ENCODE measurements at places on chromosomes 4 and X.

DNA sequence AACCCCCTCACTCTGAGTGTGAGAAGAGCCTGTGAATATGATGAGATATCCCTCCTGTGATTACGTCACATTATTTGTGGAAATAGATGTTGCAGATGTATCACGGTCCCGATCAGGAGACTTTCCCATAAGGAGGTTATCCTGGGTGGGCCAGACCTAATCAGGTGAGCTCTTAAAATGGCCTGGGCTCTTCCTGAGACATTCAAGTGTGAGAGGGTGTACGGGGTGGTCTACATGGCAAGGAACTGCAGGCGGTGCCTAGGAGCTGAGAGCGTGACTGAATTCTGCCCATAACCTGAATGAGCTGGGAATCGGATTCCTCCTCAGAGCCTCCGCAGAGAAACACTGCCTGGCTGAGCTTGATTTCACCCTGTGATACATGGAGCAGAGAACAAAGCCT is 12.9 kb upstream of the CENPVL1 start:
- no peak for DNase-seq

GRCh38 chr4:53551958-53552357 is 39.3 kb downstream of the LNX1 start:
- DNase-seq, result no peak

DNA sequence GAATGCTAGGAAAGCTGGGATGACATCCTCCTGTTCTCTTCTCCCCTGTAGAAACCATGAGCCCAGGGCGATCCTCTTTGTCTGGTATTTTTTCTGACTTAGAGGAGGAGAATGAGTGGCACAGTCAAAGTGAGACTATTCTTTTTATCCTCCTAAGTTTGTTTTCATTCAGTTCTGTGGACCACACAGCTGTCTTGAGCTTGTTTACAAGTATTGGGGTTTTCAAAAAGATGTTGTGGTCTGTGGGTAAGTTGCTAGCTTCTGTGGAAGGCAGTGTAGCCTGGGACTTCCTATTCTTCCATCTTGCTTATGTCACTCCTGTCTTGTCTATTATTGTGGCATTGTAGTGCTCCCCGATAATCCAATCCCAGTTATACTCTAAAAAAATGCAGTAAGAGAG is 223.0 kb downstream of the PAPSS1 start:
- no peak for DNase-seq

GRCh38 chr4:101993002-101993841 is 202.7 kb downstream of the BANK1 start:
- DNase-seq, result no peak

DNA sequence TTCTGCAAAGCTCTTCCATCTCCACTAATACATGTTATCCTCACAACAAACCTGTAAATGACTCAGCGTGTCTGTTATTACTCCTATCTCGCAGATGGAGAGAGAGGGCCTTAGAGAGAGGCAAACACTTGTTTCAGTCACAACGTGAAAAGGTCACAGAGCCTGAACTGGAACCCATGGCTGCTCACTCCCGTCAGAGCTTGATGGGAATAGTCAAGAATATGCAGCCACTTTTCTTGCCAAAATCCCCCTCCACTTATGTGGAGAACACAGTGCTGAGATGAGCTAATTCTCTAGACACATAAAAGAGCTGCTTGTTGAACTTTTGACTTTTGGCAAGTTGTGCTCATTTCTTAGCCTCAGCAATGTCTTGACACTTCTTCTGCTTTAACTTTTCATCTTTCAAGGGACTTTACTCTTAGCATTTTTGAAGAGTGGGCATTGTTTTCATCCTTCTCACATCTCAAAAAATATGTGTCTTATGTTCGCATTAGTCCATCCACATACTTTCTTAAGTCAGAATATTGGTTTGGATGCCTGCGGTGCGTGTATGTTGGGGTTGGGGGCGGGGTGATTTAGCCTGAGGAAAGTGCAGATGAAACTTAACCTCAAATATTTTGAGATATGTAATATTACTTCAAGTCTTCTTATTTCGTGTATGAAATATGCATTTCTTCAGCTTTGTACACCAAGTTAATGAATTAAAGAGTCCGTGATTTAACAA is 69.2 kb downstream of the SYNPO2 start:
- DNase-seq, result no peak

DNA sequence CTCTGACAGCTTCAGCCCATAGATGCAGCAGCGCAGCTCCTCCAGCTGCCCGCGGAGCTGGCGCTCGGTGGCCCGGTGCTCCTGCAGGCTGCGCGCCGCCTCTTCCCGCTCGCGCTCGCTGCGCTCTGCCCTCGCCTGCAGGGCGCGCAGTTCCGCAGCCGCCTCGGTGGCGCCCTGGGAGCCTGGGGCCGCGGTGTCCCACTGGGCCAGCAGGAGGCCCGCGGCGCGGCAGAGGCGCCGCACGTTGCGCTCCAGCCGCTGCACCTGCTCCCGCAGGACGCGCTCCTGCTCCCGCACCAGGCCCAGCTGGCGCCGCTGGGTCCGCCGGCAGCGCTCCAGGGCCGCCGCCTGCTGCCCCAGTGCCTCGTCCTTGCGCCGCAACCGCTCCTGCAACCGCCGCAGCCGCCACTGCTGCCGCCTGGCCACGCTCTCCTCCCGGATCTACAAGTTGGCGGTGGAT is 10.1 kb downstream of the C4orf50 start:
- DNase-seq, result peak; percentile 35

DNA sequence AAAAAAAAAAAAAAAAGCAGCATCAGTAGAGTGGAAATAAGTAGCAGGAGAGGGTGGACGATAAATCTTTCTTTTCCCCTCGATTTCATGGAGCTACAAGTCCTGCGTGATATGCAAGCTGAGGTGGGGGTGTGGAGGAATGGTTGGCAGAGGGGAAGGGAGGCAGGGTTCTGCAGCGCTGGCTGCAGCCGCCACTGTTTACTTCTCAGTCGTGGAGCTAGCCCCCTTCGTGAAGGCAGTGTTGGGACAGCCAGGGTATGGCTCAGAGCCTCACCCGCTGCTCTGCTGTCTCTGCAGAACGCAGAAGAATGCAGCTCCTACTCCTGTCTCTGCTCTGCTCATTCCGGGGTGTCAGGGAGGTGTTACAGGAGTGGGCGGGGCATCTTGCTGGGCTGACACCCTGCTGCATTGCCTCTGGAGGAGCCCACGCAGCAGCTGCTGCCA is 140.6 kb downstream of the GPM6A start:
- DNase-seq, result no peak

DNA sequence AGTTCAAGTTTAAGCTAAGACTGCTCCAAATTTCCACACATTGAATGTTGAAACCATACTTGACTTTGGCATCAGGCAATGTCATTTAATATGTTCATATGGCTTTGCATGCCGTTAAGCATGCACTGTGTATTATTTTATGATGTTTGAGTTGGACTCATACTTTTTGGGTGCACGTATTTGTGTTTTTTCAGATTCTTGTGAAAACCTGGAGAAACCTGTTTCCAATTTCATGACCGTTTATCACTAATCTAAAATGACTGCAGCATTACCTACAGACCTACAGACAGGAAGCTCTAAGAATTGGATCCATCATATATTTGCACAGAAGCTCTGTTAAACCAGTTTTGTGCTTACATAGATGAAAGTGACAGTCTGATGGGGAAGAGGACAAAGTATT is 1093.0 kb upstream of the INTU start:
- DNase-seq, result no peak

DNA sequence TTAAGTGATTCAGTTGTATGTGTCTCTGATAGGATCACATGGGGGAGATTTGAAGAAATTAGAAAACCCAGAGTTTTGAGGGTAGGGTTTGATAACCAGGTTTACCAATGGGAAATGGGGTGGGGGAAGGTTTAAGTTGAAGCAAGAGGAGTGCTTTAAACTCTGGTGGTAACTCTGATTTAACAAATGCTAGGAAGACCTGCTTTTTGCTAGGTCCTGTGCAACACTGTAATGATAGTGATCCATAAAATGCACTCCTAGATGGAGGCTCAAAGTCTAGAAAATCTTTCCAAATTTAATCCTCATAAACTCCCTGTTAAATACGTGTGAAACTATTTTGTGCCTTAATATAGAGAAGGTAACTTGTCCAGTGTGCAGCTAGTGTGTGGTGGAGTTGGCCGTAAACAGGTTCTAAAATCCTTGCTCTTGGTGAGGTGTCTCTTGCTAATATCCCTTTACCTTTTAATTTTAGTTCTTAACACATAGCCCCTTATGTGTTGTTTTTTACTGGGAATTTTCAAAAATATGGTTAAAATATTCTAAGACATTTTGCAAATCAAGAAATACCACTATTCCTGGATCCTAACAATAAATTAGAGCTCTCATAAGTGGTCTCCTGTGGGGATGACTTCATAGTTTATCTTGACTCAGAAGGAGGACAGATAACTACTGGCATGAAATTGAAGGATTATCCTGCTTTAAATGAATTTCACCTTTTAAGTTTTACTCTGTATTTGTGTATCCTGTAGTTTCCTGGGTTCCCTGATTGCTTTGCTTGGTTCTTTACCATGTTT is 4.1 kb downstream of the RPL34 start:
- no peak for DNase-seq

DNA sequence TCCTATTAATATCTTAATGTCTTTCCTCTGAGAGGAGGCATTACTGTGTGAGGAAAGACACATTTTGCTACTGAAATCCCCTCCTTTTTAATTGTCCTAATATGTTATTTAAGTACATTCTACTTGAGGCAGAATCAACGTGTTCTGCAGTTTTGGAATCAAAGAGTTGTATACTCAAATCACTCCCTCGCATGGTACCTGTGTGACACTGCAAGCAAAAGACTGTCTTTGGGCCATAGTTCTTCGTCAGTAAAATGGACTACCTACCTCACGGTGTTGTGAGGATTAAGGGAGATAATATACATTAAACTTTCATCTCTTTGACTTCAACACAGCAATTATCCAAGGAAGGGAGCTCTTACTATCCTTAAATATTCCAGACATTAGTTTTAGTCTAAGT is 61.5 kb downstream of the TIGD2 start:
- DNase-seq, result no peak

GRCh38 chr4:141041021-141041476 is 92.2 kb downstream of the RNF150 start:
- DNase-seq, result no peak

DNA sequence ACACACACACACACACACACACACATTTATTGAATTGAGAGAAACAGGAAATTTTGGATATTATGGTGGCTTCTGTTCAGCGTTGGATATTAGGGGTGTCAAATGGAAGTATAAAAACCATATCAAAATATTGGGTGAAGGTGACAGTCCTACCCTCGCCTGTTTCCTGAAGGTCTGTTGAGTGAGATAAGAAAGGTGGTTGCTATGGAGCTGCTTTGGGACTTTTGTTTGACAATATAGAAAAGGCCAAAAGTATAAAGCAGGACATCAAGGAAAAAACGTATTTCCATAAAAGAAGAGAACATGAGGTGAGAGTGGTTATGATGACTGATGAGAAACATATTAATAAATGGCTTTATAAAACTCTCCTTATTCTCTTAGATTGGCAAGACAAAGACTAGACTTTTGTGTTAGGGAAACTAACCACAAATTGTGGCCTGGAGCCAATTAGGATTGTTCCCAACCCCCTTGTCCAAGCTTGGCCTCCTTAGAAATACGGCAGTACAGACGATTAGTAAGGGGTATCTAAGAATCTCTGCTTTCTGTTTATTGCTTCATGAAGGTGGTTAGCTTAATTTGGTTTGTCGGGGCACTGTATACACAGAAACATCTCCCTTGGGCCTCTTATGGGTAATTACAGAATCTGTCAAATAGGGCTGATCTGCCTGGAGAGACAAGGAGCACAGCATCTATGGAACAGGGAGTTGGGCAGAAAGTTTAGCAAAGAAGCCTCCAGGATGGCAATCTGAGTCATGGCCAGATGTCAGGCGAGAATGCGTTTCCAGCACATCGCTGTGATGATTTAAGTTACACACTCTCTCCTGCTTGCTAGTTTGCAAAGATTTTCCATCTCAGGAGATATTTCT is 198.0 kb downstream of the CBR4 start:
- DNase-seq, result no peak

GRCh38 chrX:43656005-43656494 is at the start of gene MAOA:
TSS of gene MAOA (plus strand) at chrX:43656299. CDS start at chrX:43656342, 43 bp downstream.
- peak; percentile 94 for DNase-seq

Data from right lobe of liver (tissue), 6 donors.